Keratinocyte (primary cell): ENCODE measurements at places on chromosomes 11 and 22.

GRCh38 chr11:30346068-30346688, 23.3 kb downstream of the ARL14EP start:
- DNase-seq = no peak

DNA sequence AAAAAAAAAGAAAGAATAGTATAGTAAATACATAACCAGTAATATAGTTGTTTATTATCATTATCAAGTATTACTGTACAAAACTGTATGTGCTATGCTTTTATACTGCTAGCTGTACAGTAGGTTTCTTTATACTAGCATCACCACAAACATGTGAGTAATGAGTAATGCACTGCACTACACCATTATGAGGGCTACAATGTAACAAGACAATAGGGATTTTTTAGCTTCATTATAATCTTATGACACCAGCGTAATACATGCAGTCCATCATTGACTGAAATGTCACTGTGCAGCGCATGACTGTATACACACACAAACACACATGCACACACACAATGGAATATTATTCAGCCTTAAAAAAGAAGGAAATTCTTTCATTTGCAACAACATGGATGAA, 111.5 kb upstream of the ZBED5 start:
- no peak for DNase-seq

DNA sequence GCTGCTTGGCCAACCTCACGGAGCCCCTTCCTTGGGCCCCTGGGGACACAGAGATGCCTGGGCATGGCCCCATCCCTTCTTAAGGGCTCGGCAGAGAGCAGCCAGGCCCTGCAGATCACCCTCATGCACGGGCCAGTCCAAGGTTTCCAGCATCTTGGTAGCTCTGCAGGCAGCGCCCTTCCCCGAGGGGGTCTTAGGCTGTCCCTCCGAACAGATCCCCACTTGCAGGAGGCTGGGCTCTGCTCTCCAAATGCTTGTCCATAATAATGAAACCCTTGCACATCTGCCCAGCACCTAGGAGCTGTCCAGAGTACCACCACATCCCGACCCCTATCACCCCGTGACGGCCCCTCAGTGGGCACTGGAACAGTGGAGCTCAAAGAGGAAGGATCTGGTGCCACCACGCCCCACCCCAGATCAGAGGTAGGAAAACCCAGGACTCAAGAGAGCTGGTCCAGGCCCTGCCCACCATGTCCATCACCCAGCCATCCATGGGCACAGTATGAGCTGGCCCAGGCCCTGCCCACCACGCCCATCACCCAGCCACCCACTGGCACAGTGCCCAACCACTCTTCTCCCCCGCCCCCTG, 92.5 kb upstream of the PRR5 start:
- no peak for DNase-seq

- DNase-seq = no peak
These were observed 5.9 kb upstream of the APOL6 start for GRCh38 chr22:35642305-35642741.

GRCh38 chr11:68396516-68396915, 64.0 kb upstream of the PPP6R3 start:
- DNase-seq = no peak

DNA sequence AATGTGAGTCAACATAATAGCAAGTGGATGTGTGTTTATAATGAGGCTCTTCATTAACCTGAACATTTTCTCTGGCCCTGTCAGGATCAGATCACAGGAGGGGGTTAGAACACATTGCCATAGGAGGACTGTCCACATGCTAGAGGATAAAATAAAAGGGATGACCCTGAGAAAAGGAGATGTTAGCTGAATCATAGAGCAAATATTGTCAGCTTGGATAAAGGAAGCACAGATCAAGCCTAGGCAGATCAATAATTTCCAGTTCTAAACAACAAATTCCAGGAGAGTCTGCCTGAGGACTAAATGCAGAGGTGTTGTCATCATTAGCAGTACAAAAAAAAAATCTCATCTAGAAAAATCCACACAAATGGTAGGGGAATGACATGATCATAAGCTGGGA, 337.9 kb downstream of the LRRC4C start:
- DNase-seq = no peak

DNA sequence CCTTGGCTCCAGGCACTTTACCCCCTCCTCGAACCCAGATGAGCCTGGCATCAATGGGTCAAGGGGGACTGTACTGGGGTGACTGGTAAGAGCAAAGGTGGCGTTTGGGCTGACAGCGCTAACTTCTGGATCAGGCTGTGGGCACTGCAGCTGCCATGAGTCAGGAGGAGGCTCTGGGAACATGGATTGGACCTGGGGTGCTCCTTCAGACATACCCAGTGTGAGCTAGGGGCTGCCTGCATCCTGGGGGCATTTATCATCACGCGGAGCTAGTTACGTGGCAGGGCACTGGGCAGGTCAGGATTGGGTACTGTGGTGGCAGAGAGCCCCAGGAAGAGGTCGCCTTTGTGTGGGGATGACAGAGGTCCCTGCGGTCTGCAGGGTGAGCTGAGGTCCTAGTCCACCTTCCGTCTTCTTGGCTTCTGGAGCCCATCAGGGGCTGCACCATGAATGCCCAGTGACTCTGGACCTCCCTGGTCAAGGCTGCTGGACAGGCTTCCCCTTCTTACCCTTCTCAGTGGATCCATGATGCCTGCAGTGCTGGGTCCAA, 13.1 kb downstream of the GRIK4 start:
- DNase-seq = no peak

- DNase-seq = no peak
These were observed 2.1 kb downstream of the C22orf23 start for GRCh38 chr22:37951305-37951704.

- peak; percentile 33 for DNase-seq
These were observed 60.9 kb upstream of the EIF3D start for GRCh38 chr22:36589856-36590255.

DNA sequence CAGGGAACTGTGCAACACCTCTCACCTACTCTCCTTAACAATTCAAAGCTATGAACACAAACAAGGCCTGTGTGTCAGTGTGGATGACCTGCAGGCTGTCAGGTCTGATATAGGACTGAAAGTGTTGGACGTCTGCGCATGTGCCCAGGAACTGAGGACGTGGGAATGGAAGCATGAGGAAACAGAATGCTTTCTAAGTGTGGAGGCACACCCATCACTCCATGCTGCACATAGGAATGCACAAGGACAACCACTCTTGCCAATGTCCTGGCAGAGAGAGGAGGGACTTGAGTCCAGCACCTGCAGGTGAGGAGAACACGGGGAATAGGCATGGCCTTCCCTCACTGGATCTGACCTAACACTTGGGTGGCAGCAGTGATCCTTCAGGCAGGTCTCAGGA, 874.3 kb downstream of the OPCML start:
- DNase-seq = no peak

DNA sequence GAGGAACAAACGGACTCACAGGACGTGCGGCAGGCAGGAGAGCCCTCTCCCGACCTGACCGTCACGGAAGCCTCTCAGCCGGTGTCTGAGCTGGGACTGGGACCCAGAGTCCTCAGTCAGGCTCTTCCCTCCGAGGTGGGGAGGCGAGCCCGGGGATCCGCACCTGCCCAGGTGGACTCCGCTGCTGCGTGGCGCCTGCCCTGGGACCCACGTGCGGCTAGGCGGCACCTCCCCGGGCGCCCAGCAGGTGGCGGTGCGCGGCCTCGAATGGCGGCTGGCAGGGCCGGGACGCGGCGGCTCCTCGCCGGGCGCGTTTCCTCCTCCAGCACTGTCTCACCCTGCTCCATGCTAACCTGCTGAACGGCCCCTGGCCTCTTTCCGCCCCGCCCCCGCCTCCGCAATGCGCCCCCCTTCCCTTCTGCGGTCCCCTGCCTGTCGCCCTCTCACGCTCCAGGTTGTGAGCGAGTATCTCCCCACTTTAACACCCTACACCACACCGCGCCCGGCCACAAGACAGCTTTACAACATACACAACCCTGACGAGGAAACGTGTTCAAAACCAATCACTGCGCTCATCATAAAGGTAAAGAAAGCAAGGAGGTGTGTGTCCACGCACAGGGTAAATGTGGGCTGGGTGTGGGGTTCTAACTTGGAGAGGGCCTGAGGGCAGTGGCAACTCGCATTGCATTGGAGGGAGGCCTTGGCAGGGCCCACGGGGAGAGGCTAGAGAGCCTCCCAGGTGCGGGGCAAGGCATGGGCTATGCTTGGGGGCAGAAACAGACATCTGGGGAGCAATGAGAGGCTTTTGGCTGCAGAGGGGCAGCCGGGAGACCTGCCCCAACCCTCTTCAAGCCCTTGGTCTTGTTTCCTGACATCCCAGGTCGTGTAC, 25.9 kb upstream of the ATXN10 start:
- no peak for DNase-seq

DNA sequence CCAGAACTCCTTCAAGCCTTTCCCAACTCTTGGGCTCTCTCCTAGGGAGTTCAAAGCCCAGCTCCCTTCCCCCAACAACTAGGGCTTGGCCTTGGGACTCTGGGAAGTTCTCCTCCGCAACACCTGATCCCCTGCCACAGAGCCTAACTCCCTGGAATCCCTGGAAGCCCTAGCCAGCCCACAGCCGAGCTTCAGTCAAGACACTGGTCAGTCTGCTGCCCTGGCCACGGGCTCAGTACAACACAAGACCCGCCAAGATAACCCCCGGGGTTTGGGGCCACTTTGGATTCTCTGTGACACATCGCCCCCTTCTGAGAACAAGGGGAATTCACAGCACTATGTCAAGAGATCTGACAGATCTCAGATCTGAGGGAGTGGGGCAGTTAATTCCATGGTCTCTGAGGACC, 58.3 kb downstream of the SLC22A12 start:
- DNase-seq = no peak

GRCh38 chr11:34665077-34665835, 44.4 kb downstream of the EHF start:
- DNase-seq = no peak

GRCh38 chr11:75161506-75162095, 10.7 kb downstream of the SLCO2B1 start:
- no peak for DNase-seq

DNA sequence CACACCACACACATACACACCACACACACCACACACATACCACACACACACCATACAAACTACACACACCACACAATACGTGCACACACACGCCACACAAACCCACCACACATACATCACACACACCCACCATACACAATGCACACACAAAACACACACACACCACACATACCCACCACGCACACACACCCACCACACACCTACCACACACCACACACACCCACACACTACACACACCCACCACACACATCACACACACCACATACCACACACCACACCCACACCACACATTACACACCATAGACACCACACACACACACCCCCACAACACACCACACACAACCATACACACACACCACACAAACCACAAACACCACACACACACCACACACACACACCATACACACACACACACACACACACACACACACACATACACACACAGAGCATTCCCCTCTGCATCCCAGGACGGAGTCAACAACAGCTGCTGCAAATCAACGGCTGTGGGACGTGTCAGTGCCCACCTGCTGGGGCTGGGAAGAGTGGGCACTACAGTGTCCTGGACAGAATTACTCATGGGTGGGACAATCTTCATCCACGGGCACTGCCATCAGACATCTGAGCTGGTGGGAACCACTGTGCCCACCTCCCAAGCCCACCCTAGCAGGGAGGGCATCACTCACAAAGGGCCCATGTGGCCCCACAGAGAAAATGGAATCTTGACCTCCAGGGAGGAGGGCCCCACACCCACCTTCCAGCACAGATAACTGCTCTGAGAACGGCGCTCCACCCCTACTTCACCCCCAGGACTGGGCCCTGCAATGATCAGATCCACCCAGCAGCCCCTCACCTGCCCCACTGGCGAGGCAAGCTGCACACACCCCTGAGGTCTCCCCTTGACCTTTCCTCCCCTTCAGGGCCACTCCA, 8.4 kb downstream of the TP53I11 start:
- DNase-seq = no peak

GRCh38 chr11:9957072-9957471, 293.2 kb downstream of the SWAP70 start:
- DNase-seq = no peak

DNA sequence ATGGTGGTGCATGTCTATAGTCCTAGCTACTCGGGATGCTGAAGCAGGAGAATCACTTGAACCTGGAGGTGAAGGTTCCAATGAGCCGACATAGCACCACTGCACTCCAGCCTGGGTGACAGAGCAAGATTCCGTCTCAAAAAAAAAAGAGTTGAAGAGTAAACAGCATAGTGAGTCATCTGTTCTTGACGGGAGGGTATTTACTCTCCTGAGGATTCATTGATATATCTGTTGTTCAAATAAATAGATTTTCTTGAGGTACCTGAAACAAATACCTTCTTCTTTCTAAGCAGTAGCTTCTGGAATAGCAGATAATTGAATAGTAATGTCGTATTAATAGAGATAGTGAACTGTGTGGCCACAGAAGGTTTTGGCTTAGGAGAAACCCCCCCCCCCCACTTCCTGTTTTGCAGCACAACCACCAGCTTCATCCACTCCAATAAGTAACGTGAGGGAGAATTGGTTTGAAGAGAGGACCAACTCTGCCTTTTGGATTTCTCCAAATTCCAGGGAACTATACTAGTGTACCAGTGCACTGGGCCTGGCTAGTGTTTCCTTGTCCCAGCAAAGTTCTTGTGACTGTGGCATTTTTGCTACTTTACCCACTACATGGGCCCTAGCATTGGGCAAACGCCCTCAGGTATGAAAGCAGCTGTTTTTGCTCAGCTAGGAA, 90.0 kb downstream of the PRMT3 start:
- DNase-seq = no peak

GRCh38 chr11:46570790-46571398, 22.9 kb downstream of the AMBRA1 start:
- no peak for DNase-seq

DNA sequence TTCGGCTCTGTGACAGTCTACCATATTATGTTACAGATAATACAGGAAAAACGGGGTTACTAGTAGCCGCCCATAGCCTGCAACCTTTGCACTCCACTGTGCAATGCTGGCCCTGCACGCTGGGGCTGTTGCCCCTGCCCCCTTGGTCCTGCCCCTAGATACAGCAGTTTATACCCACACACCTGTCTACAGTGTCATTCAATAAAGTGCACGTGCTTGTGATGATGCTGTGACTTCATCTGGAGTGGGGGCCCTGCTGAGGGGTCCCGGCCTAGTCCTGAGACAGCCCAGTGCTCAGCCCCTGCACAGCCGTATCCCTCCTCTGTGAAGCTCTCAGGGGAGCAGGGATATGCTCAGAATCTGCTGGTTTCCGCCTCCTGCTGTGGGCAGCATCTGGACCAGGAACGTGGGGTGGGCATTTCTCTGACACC, 1.2 kb downstream of the IFITM1 start:
- DNase-seq = no peak

DNA sequence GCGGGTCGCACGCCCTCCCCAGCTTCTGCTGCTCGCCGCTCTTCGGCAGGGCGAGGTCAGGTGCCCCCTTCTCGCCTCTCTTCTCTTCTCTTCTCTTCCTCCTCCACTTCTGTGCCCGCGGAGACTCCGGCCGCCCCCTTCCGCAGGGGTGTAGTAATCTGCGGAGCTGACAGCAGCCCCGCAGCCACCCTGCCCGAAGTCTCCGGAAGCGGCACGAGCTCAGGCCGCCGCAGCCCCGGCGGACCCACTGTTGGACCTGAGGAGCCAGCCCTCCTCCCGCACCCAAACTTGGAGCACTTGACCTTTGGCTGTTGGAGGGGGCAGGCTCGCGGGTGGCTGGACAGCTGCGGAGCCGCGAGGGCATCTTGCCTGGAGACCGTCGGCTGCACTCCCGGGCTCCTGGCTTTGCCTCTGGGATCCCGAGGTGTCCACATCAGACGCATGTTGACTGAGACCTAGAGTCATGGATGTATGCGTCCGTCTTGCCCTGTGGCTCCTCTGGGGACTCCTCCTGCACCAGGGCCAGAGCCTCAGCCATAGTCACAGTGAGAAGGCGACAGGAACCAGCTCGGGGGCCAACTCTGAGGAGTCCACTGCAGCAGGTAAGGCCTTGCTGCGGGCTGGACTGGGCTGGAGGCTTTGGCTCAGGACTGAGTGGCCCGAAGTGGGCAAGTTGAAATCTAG, 486 bp downstream of the STIM1 start:
- DNase-seq = no peak
